Stimulated activated CD8-positive, alpha-beta memory T cell treated with anti-CD3 and anti-CD28 coated beads, Interleukin-15, amount 100 ng/mL, for 24 hours (primary cell): ENCODE measurements at places on chromosomes 2 and 18.

DNA sequence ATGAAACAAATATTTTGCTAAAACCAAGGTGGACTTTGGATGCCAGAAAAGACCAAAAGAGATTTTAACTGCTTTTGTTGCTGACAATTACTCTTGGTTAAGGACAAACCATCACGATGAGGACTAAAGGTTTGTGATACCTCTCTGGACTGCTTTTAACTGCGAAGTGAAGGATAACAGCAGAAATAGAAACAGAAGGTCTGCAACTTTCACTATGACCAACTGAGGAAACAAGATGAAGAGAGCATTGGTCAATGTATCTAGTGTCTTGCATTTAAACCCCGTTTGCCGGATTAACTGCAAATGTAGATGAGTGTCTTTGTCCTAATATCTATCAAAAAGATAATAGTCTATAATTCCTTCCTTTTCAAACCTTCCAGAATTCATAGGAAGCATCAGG is 541.7 kb downstream of the ERBB4 start:
- DNase-seq, result no peak

- no peak for DNase-seq
Observed at GRCh38 chr2:54864727-54865126, 141.3 kb downstream of the EML6 start.

GRCh38 chr18:67875944-67876343 is 359.4 kb upstream of the DSEL start:
- DNase-seq, result no peak

GRCh38 chr2:51597086-51597485 is 565.2 kb upstream of the NRXN1 start:
- no peak for DNase-seq

GRCh38 chr2:152729844-152730243 is 11.4 kb downstream of the ARL6IP6 start:
- DNase-seq, result no peak

- DNase-seq, result no peak
Observed at GRCh38 chr18:51251625-51252024, 54.1 kb upstream of the MEX3C start.

DNA sequence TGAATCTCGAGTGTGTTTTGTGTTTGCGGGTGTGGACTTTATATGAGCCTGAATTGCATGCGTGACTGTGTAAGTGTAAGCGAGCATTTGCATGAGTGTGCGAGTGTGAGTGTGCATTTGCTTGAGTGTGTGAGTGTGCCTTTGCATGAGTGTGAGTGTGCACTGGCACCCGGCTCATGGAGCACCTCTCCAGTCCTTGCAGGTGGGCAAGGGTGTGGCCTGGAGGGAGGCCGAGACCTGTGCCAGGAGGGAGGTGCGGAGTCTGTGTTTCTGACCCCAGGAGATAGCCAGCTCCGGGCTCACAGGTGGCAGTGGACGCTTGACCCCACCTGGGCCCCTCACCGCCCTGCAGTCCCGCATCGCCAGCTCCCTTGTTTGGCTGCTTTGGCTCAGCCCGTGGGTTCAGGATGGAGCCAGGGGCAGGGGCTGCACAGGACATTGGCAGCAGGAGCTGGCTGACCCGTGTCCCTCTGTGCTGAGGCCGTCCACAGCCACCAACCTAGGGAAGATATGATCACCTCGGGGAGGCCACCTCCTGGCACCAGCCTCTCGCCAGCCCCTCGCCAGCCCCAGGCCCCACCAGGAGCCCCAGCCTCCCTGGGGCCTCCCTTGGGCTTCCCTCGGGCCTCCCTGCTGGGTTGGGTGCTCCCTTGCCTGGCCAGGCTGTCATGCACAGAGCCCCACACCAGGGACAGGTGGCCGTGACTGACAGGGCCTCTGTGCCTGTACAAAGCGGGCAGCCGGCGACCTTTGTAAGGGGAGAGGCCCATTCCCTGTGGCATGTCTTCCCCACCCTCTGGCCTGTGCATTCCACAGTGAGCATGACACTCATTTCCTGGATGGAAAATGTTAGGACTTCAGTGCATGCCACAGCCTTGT is 81.6 kb downstream of the PTGR3 start:
- no peak for DNase-seq

- no peak for DNase-seq
Observed at GRCh38 chr2:207764096-207764630, 5.5 kb downstream of the FZD5 start.

DNA sequence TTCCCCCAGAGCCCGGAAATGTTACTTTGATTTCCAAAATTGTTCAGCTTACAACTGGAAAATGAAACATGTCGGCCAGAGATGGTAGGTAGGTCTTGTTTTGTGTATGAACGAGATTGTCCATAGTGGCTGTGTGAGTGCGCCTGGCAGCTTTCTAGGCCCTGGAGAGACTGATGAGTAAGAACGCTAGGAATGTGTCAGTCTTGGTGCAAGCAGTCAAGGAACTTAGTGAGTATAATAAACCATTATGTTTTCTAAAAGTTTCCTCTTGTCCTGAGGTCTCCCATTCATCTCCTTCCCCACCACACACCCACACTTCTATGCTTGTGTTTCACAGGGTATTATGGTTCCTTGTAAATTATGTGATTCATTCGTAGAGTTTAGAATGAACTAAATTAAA is 234.2 kb downstream of the CDH2 start:
- DNase-seq, result no peak

DNA sequence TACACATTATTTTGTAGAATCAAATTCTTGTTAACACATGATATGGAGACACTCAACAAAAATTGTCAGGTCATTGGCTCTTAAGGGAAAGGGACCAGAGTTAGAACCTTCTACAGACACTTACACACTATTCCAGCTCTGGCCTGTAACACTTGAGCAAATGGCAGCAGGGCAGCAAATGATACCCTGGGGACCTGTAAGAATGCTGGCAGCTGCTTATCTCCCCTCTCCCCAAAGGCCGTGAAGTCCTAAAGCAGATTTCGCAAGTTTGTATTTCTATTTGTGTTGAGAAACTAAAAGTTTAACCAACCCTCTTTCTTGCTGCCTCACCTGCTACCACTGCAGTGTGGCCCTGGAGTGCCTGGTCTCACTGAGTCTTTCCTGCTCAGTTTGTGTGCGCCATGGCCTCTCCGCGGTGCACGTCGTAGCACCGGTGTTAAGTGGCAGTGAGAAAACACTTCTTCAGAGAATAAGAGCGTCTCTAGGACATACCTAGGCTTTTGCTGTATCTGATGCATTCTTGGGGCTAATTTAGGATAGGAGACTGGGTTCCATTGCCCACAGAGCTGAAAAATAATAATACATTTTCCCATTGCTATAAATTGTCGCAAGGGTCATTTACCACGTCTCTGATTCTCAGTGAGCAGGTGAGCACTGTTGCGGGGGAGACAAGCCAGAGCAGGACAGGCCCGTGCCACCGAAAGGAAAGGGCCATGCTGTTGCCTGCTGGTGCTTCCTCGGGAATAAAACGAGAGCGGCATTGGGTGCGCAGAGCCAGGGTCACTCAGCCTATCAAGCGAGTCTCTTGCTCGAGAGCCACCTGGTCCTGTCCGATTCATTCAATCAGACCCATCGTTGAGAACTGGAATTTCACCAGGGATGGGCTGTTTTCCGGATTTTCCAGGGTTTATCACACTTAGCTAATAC is 204.9 kb downstream of the PTGR3 start:
- DNase-seq, result no peak

GRCh38 chr2:221895366-221896121 is 323.4 kb upstream of the EPHA4 start:
- no peak for DNase-seq

DNA sequence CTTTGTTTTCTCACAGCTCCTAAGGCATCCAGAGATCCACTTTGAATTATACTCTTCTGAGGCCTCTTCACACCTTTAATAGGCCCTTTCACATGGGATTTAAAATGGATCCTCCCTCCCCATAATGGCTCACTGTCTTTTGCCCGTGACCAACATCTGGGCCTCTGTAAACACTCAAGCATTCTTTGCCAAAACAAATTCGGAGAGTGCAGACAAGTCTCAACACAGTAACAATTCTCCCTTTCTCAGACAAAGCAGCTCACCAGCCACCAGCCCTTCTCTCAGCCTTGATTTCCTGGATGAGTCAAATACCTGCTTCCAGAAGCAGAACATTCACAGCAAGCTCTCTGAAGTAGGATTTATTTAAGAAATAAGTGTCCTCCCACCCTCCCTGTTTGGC is 14.0 kb upstream of the IMP4 start:
- no peak for DNase-seq

DNA sequence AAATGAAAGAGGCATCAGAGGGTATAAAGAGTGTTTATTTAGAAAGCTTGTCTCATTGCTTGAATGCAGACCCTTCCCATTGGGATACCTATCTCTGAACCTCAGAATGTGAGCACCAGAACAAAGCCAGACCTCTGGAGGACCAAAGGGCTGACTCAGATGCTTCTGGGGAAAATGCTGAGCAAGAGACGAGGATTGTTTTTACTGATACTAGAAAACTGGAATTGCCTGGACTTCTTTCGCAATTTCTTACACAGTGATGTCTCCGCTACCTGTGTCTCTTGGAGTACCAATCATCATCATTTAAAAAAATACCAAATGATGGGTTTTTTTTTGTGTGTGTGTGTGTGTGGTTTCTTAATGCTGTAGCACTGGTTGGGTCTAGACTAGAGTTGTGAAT is 55.6 kb upstream of the CCDC85A start:
- DNase-seq, result no peak

DNA sequence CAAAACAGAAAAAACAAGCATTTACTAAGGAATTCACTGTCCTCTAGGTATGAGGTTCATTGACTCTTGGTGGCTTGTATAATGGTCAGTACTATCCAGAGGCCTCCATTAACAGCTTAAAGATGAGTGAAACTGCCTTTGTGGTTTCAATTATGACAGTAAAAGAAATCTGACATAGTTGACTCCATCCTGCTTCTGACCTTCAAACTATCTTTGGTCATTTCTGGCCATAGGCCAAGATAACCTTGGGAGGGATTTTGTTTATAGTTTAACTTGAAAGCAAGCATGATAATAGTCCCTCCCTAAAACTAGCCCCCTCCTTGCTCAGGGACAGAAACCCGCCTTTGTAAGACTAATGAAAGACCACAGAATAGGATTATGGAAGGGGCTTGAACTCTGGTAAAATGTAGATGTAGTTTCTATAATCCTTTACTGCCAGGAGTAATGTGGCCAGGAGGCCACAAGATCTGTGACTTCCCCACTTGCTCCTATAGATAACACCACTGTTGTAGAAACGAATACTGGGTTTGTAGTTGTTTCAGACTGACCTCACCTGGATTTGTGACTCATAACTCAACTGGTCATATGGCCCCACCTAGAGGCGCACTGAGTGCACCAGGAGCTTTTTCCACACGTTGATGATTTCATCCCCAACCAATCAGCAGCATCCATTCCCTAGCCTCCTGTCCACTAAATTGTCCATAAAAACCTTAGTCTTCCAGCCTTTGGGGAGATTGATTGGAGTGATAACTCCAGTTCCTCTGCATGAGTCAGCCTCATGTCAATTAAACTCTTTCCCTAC is 8.6 kb upstream of the PLEKHM3 start:
- no peak for DNase-seq

DNA sequence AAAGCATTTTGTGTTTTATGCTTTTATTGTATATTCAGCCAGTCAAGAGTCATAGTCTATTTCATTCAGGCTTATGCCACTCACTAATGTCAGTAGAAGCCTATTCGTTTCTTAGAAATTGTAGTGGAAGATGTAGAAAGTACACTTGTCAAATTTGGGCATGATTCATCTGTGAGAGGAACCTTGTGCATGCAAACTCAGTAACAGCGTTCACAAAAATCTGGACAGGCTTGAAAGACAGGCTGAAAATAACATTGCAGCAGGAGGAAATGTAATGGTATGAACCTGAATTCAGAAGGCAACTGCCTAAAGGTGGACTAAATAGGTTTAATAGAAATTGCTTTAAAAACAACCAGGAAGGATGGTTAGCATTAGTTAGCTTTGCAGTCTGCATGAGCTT is 213.5 kb downstream of the CMPK2 start:
- DNase-seq, result no peak

DNA sequence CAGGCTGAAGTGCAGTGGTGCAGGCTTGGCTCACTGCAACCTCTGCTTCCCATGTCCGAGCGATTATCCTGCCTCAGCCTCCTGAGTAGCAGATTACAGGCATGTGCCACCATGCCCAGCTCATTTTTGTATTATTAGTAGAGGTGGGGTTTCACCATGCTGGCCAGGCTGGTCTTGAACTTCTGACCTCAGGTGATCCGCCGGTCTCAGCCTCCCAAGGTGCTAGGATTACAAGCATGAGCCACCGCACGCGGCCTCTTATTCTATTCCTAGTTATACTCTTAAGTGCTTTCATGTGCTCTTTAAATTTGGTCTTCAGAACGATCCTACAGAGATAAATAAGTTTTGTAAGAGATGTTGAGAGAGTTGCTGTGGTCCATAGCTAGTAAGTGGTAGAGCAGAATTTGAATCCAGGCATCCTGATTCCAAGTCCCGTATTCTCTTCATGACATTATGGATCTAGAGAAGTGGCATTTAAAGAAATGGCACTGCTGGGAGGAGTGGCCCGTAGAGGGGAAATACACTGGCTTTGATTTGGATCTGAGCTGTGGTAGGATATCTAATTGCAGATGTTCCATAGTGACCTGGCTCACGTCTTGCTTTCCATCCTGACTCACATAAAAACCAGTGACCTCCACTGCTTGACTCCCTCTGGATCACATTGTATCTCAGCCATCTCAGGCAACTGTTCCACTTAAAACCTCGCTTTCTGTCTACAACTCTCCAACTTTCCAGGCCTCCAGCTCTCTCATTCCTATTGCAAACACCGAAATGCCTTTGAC is 22.8 kb upstream of the ME2 start:
- DNase-seq, result no peak

DNA sequence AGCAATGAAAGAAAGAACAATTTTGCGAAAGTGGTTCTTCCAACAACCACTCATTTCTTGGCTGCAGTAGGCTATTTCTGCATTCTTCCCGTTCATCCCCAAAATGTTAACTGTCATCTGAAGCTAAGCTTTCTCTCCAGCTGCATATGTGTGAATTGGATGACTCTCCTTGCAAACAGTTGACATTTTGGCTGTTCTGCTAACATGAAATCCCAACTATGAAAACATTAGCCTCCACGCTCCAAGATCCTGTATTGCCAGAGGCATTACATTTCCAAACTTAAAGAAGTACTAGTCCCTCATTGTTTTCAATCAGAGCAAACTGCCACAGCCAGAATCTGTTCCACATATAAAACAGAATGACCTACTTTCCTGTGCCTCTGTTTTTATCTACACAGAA is 88.5 kb downstream of the TGIF1 start:
- DNase-seq, result no peak

GRCh38 chr2:207279520-207279919 is 113.8 kb upstream of the KLF7 start:
- DNase-seq, result no peak

GRCh38 chr18:36630917-36631316 is 197.9 kb downstream of the TPGS2 start:
- no peak for DNase-seq
